Hypothalamus (tissue), 51 donors: ENCODE measurements at places on chromosomes 6 and 20.
A peak's percentile ranks its signal among the peaks of the same experiment; 100 is the strongest.

DNA sequence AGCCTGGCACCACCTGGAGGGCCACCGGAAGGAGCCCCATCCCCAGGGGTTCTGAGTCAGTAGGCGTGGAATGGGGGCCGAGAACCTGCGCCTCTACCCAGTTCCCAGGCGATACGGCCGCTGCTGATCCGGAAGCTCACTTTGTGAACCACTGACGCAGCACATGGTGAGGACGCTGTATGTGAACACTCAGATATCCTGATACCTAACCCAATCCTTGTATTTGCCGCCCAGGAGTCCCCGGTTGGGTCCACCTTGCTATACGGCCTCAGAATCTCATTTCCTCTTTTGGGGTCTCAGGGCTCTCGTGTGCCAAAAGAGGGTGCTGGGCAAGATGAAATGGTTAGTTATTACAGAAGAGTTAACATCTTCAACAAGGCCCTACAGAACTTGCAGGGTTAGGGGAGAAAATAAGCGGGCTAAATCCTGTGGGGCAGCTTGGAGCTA, 604 bp upstream of the RAB5IF start:
- DNase-seq = no peak

GRCh38 chr6:56715741-56716140, 73.1 kb upstream of the DST start:
- no peak for DNase-seq

- no peak for DNase-seq
Measured at GRCh38 chr6:167506443-167507301, 181.8 kb downstream of the TTLL2 start.

DNA sequence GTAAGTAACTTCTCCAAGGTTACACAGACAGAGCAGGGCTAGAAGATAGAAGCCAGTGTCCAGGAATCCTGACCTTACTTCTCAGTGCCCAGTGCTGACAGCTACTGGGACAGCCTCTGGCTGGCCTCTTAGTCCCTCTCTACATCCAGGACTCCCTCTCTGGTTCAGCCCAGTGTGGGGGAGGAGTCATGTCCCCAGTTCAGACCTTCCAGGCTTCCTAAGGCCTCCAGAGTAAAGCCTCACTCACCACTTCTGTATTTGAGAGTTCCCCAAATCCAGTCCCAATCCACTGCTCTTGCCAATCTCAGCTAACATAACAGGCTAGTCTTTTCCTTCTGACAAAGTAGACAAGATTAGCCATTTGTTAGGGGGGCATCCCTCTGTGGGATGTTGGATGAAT, 36.9 kb upstream of the EPB41L1 start:
- DNase-seq = no peak

DNA sequence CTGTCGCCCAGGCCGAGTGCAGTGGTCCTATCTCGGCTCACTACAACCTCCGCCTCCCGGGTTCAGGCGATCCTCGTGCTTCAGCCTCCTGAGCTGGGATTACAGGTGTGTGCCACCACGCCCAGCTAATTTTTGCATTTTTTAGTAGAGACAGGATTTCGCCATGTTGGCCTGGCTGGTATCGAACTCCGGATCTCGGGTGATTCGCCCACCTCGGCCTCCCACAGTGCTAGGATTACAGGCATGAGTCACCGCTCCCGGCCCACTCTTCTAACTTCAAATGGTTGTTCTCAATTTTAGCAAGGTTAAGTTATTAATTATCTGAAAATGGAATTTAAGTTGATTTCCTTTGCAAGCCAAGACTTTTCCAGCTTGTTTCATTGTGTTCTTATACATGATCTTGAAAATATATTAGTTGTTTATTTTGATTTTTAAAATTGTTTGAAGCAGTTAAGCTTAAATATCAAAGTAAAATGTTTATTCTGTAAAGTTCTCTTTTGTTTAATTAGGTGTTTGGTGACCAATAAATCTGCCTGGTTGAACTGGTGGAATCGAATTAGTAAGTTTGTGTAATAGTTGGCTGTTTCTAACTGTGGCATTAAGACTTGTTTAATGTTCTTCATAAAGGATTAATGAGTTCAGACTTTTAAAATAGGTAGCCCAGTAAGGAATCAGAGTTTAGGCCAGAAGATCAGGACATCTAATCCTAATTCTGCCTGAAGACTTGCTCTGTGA, 2.3 kb downstream of the PM20D2 start:
- no peak for DNase-seq

DNA sequence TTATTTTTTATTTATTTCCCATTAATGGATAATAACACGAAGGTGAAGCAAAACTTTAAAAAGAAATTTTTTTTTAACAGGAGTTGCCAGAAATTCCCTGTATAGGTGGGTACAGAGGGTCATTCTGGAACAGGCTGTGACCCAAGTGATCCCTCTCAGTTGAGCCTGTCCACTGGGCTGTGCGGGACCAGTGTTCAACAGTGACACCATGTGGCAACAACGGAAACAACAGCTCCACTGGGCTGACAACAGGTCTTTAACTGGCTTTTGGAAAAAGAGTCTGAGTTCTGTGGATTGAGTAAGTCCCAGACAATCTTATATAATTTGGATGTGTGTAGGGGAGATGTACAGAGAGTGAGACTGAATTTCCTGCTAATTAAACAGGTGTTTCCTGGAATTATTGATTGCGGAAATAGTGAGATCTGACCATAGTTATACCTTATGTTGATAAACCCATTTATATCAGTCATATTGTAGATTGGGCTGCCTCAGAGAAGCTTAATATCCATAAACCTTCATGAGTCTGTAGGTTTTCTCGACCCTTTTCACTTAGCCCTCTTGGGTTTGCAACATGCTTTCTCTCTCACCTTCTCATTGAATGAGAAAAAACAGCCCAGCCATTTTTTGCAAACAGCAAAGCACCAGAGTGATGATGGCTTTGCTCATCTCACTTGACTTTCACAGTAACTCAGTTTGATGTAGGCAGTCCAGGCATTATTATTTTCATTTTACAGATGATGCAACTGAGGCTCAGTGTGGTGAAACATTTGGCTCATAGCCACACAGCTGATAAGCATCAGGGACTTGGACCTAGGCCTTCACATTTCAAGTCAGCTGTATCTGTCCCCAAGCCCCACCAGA, 17.5 kb downstream of the KIAA1755 start:
- DNase-seq = no peak

- DNase-seq = no peak
Measured at GRCh38 chr20:59774204-59774641, 159.2 kb downstream of the SYCP2 start.

- no peak for DNase-seq
Measured at GRCh38 chr6:1229301-1229700, 82.6 kb upstream of the FOXQ1 start.

DNA sequence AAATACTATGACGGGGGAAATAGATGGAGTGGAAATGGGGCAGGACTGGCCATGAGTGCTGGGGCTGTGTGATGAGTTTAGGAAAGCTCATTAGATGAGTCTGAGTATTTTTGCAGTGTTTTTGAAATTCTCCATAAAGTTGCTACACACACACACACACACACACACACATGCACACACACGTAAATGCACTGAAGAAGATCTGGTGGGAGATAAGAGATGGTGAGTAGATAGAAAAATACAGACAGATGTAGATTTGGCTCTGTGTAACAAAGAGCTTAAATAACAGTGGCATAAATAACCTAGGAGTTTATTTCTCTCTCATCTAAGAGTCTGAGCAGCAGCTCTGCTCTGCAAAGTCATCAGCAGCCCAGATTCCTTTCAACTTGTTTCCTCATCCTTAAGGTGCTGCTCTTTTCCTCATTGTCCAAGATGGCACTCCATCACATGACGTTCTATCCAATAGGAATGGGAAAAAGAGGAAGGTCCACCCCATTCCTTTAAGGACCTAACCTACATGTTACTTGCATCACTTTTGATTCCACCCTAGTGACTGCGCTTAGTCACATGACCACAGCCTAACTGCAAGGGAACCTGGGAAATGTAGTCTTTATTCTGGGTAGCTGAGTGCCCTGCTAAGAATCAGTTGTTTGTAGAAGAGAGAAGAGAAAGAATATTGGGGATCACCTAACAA, 76.4 kb downstream of the EYA2 start:
- DNase-seq = no peak

DNA sequence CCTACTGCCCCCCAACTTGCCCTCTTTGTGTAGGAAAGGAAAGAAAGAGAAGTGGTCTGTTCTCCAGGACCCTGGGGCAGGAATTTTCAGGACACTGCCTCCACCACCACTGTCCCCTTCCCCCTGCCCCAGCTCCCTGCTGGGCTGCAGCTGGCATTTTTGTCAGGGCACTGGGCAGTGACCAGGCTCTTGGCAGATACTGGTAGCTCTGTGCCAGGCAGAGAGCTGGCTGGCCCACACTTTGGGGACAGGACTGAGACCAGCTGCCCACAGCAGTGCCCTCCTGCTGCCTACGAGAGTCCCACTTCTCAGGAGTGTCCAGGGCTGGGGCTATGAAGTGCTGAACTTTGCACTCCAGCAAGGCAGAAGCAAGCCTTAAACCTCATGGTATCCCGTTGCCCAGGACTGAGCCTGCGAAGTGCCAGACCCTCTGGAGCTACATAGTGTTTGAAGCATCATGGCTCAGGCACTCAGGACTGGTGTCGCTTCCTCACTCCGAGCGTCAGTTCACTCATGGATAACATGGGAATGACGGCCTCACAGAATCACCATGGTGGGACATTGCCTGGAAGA, 19.3 kb downstream of the SLC13A3 start:
- peak; percentile 16 for DNase-seq

GRCh38 chr20:45968801-45969711, 2.9 kb downstream of the ZNF335 start:
- DNase-seq = no peak

DNA sequence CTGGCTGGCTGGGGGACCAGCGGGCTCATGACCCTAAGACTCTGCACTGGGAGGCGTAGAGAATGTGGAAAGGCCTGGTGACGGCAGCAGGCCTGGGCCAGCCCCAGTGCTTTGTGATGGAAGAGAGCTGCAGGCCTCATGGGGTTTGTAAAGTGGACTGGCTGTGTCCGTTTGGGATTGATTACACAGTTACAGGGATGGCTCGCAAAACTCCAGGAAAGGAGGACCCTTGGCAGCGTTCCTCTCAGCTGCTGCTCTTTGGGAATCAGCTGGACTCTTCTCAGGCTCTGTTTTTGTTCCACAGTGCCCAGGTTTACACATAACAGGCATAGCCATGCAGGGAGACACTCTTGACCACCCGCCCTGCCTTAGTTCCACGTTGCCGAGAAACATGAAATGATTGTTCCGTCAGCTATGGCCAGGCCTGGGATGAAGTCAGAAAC, 89.0 kb downstream of the SLX4IP start:
- peak; percentile 43 for DNase-seq

DNA sequence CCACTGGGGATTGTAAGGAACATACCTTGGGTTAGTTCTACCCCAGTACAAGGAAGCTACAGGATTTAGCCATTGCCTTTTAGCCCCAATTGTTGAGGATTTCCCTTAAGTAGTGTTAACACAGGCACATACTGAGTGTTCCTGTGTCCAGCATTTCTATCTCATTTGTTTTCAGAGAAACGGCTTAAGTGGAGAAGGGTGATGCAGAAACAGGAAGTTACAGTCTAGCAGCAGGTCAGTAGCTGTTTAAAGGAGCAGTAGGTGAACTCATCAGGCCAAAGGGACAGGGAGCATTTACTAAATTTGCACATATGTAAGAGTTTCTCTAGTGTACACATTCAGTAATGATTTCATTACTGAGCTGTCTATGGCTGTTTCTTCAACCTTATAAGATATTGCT, 644.2 kb upstream of the GJE1 start:
- no peak for DNase-seq

GRCh38 chr6:7726416-7727085, 652 bp downstream of the BMP6 start:
- no peak for DNase-seq

DNA sequence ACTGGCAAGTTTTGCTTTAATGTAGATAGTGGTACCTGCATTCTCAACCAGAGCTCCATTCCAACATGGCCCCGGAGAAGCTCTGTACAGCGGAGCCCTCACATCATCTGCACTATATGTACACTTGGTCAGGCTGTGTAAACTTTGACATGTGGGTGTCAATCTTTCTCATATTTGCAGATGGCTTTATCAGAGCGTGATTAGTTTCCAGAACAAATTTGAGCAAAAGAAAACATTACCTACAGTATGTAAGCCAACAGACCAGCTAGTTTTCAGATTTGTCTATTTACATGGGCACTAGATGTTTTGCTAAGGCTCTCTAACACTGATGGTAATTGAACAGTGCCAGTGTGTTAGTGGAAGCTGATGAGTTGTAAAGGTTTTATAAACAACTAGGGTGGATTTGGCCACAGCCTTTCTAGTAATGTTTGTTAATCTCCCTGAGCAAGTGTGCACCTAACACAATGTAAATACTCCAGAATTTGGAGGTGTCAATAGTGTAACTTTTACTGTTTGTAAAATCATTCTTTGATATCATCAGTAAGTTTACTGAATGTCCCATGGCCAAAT, 131.8 kb downstream of the FOXA2 start:
- no peak for DNase-seq

- no peak for DNase-seq
Measured at GRCh38 chr20:34557936-34558319, 590 bp upstream of the MAP1LC3A start.

DNA sequence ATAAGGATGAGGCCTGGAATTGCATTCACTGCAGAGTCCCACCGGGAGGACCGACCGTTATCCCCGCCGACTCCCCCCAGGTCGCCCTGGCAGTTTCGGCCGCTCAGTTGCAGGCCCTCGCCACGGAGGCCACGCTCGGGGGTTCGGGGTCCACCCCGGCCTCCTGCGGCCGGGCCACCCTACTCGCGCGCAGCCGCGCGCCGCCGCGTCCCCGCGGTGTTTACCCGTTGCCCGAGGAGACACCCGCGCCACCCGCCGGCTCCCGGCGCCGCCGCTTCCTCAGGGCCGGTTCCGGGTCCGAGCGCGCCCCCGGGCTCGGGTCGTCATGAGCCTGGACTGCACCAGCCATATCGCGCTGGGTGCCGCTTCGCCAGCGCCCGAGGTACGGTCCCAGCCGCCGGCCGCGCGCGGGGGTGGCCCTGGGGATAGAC, at the start of gene CCDC170:
CCDC170 (plus strand) TSS at position 214 of the 431 bp plus-strand sequence; CDS start at position 326, 112 bp downstream.
- peak; percentile 17 for DNase-seq

- no peak for DNase-seq
Measured at GRCh38 chr20:17678295-17678694, 3.7 kb downstream of the RRBP1 start.

- DNase-seq = no peak
Measured at GRCh38 chr20:11030351-11030750, 356.6 kb upstream of the JAG1 start.

GRCh38 chr20:35306931-35307517, 14.8 kb upstream of the FAM83C start:
- DNase-seq = no peak

- no peak for DNase-seq
Measured at GRCh38 chr20:20259533-20259932, 108.4 kb upstream of the INSM1 start.

GRCh38 chr6:125918681-125919566, 37.6 kb upstream of the HINT3 start:
- DNase-seq = no peak

GRCh38 chr20:21358737-21359136, 38.6 kb downstream of the NKX2-4 start:
- no peak for DNase-seq

- no peak for DNase-seq
Measured at GRCh38 chr20:9705722-9706476, 133.0 kb downstream of the PAK5 start.
